ENCODE measurements at places on chromosomes 13 and 19. TPM values are rescaled to one million over a fixed set of nuclear protein-coding genes. Genes with fewer than 3 reads are reported as not detected.

ELAVL3 gene
- total RNA-seq, result 0.45 TPM

C19orf18 gene
- not detected for total RNA-seq

ZNF256 gene
- 2.5 TPM for total RNA-seq

SHISA7 gene
- not detected for total RNA-seq

SEMA6B gene
- total RNA-seq, result 1.7 TPM

SPRED3 gene
- total RNA-seq, result 9.7 TPM

ZNF823 gene
- 2.6 TPM for total RNA-seq

LRRC63 gene
- total RNA-seq, result 0.41 TPM

ERVK3-1 gene
- total RNA-seq, result 41.1 TPM

SRRM5 gene
- total RNA-seq, result not detected

SLC10A2 gene
- not detected for total RNA-seq

PLIN4 gene
- total RNA-seq, result 0.90 TPM

TTYH1 gene
- total RNA-seq, result not detected

TMEM150B gene
- not detected for total RNA-seq

C13orf42 gene
- total RNA-seq, result not detected

LILRB5 gene
- not detected for total RNA-seq

SYT5 gene
- total RNA-seq, result 0.45 TPM

Measured in fibroblast of the aortic adventitia (primary cell).